Activated CD4-positive, alpha-beta T cell treated with anti-CD3 and anti-CD28 coated beads for 36 hours (primary cell): ENCODE measurements at places on chromosomes 3 and 15.

DNA sequence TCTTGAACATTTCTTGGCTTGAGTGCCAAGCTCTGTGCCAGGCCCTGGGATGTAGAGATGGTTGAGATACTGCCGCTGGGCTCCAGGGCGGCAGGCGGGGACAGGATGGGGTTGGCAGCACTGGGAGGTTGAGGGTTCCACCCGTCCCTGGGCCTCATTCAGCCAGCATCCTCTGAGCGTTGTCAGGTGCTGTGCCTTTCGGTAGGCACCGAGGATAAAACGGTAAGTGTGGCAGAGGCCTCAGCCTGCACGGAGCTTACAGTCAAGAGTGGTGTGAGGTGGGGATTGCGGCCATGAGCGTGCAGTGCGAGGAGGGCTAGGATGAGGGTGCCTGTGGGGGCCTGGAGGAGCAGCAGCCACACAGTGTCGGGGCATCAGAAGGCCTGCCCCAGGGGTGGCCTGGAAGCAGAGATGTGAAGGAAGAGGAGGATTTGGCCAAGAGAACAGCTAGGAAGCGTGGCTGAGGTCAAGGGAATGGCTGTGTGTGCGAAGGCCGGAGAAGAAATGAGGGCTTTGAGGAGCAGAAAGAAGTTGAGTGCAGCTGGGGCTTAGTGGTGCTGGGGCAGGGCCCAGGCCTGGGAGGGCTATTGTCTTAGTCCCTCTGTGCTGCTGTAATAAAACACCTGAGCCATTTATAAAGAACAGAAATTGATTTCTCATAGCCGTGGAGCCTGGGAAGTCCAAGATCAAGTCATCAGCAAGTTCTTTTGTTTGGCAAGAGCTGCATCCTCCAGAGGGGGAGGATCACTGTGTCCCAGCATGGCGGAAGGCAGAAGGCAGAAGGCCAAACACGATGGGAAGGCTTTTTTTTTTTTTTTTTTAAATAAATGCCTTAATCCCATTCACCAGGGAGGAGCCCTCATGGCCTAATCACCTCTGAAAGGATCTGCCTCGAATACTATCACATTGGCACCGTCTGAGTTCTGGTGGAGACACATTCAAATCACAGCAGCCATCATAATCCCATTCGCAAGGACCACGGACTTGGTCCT is 22.7 kb downstream of the CORO2B start:
- DNase-seq = no peak

DNA sequence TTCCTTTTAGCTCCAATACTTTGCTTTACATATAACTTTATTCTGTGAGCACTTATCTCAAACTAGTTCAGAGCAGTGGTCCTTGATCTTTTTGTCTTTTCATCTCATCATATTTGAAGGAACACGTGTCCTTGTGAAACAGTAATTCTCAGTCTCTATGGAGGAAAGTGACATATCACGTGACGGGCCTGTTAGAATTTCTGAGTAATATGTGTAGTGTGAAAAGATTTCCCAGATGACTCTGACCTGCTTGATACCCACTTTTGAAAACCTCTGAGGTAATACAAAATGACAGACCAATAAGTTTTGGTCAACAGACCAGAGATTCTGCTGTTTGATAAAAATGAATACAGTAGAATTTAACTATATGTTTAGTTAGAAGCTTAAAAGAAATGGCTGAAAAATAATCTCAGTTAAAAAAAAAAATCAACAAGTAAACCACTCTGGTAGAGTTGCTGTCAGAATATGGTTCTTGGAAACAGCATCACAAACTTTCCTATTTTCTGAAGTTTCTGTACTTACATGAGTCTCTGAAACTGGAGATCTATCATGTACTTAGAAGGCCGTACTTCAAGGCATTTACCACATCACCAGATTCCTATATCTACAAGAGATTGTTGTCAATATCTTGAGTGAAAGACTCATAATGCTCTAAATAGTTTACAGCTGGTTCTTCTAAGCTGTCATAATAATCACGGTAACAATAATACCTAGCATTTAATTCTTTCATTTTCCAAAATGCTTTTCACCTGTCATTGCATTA is 590.2 kb upstream of the TBL1XR1 start:
- DNase-seq = peak; percentile 32

DNA sequence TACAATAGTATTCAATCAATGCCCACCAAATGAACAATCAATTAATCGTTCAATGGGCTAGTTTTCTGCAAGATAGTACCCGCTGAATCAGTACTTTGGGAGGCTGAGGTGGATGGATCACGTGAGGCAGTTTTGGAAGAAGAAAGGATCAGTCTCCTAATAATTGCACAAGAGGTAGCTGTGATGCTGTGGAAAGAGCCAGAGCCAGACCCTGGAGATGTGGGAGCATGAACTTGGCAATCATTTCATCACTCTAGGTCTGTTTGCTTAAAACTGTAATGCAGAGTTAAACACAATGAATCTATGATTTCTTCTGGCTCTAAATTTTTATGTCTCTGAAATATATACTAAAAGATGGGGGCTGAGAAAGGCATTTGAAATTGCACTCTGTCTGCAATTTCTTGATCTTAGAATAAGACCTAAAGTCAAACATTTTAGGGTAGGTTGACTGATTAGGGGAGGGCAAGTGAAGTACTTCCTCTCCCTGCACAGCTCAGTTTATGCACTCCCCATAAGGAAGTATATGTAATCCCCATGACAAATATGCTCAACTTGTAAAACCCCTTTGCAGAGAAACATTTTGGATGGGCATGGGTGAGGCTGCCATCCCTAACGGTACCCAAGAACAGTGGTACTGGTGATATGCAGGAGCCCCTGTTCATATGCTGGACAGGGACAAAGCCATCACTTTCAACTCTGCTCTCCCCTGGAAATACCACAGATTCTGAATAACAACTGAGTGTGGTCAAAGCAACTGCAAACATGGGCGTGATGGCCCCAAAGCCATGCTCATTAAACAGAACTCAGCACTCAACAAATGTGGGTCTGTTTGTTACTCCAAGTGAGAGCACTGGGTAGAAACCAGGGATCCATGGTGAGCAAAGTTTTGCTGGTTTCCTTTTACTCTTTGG is 28.6 kb upstream of the SPATA12 start:
- DNase-seq = no peak

DNA sequence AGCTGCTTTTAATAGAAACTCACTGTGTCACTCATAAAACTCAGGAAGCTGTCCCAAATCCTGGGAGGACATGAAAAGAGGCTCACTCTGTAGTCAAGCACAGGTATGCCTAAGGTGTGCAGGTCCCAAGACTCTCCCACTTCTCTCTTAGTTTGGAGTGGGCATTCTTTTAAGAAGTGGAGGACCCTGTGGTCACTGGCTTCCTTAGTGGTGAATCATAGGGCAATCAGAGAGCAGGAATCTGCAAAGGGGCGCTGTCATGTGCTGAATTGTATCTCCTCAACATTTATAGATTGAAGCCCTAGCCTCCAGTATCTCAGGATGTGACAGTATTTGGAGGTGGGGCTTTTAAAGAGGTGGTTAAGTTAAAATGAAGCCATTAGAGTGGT is 47.2 kb upstream of the ZBTB38 start:
- no peak for DNase-seq

DNA sequence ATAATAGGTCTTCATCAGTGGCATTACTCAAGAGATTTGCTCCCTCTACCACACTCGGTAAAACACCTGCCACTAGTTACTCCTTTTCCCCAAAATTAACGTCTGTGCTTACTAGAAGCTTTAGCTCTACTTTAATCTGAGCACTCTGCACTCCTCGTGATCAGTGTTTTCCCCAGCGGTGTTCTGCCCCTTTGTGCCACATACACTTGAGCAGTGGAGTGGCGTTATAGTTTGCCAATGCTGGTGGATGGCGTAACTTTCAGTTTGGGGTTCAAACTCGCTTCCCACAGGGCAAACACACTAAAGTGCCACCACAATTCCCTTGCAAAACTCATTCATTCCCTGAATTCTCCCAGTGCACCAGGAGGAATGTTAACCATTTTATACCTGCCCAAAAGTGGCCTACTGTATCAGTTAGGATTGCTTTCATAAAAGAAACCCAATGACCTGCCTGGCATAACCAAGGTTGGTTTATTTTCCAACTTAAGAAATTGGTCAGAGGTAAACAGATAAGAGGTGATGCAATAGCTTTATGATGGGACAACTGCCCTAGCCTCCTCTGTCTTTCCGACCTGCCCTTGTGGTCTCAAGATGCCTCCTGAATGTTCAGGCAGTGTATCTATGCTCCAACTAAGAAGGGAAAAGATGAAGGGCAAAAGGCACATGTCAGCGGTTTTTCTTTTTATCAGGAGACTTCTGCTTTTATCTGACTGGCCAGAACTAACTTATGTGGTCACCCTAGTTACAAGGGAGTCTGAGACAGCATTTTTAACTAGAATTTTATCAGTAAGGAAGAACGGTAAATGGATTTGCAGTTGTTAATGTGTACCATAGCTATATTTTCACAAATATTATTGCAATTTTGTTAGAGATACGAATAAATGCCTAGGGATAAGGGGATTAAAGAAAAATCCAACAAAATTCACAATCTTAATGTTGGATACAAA is 83.9 kb downstream of the FSIP1 start:
- no peak for DNase-seq

DNA sequence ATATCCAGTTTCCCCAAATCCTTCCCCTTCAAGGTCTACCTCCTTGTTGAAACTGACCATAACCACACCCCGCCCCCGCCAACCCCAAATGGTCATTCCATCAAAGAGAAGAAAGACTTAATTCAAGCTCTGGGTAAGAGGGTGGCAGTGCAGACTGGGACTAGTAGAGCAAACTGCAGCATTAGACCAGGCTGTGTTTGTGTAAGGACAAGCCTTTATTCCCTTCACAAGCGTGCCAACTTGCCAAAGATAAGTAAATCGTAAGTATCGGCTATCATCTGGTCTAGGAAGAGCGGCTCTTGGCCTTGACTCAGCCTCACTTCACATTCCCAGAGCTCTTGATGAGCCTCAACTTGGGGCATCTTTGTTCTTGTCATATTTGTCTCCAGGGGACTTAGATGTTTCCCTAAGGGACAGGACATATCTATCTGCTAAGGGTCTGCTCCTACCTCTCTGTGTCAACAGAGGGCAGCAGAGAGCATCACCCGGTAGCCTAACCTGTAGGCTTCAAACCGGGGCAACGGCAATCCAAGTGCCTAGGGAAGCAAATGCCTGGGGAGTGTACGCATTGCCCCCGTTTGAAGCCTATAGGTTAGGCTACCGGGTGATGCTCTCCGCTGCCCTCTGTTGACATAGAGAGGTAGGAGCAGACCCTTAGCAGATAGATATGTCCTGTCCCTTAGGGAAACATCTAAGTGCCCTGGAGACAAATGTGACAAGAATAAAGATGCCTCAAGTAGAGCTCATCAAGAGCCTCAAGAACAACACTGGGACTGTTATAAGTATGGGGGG is 8.9 kb upstream of the MAP3K13 start:
- DNase-seq = peak; percentile 89

- no peak for DNase-seq
Observed at GRCh38 chr3:12235691-12236090, 53.2 kb upstream of the PPARG start.

DNA sequence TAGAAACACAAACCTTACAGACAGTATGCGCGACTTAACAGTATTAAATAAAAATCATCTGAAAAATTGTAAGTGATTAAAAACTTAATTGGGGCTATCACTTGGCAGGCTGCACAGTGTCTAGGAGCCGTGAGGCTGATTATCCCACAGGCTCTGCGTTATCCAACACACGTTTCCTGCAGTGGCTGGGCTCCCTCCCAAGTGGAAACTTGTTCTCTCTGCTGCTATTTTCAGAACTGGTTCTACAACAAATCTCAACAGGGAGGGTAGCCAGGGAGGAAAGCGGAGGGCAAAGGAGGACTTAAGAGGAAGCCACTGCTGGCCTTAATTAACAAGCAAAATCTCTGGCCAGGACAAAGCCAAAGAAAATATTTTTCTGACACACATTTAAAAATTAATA is 555.2 kb downstream of the MAGI1 start:
- no peak for DNase-seq

DNA sequence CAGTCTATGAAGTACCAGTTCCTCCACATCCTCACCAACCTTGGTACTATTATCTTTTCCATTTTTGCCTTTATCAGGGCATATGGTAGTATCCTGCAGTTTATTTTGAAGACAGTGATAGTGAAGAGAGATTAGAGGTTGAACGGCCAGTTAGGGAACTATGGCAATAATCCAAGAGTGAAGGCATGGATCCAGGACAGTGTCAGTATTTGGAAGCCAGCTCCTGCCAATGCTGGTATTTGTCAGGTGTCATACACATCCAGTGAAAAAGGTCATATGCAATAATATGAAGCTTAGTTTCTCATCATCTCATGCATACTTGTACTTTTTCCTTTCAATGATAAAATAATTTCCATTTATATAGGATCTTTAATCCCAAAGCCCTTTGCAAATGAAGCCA is 56.8 kb upstream of the KCNMB2 start:
- DNase-seq = no peak

DNA sequence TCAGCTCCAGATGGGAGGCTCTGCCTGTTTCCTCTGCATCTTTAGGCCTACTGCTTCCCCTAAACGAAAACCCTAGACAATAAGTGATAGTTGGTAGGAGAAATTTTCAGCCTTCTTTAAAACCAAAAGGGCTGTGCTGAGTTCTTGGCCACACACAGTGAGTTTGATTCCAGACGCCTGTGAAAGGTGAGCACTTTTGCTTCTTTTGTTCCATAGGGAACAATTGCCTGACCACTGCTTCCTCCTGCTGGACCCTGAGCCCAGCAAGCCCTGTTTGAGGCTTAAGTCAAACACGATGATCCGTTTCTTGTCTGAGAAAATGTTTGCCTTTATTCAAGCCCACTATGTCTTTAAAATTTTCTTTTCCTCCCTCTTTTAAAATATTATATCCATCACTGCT is 493.9 kb downstream of the ZIC1 start:
- no peak for DNase-seq
